ENCODE measurements at places on chromosomes 2 and 18. TPM values are rescaled to one million over a fixed set of nuclear protein-coding genes. Genes with fewer than 3 reads are reported as not detected.

- no peaks in the 10 kb centered on the region for H3K27me3 ChIP-seq
- no peak overlapping the region for H3K4me3 ChIP-seq
- DNase-seq = no peak
- H3K36me3 ChIP-seq = no peaks in the 10 kb centered on the region
Observed at GRCh38 chr18:13124411-13124810, 94.1 kb upstream of the LDLRAD4 start.

GRCh38 chr2:168432565-168433186, 23.4 kb upstream of the CERS6 start:
- no peak overlapping the region for H3K27ac ChIP-seq
- H3K4me1 ChIP-seq = peaks cover 34% of the 10 kb centered on the region
- H3K36me3 ChIP-seq = no peaks in the 10 kb centered on the region
- no peaks in the 10 kb centered on the region for H3K27me3 ChIP-seq
- H3K4me3 ChIP-seq = no peak overlapping the region

- peaks cover 18% of the 10 kb centered on the region for H3K4me1 ChIP-seq
- no peak overlapping the region for H3K27ac ChIP-seq
- peak overlapping the region; percentile 41 for H3K4me3 ChIP-seq
- no peaks in the 10 kb centered on the region for H3K36me3 ChIP-seq
Observed at GRCh38 chr2:71276311-71277146, 49.6 kb upstream of the PAIP2B start.

The BMP10 gene
- not detected for total RNA-seq

The COLEC11 gene
- not detected for total RNA-seq

Data from CD4-positive, alpha-beta memory T cell (primary cell).